M059J (cell line): ENCODE measurements at places on chromosomes 16 and 17.

DNA sequence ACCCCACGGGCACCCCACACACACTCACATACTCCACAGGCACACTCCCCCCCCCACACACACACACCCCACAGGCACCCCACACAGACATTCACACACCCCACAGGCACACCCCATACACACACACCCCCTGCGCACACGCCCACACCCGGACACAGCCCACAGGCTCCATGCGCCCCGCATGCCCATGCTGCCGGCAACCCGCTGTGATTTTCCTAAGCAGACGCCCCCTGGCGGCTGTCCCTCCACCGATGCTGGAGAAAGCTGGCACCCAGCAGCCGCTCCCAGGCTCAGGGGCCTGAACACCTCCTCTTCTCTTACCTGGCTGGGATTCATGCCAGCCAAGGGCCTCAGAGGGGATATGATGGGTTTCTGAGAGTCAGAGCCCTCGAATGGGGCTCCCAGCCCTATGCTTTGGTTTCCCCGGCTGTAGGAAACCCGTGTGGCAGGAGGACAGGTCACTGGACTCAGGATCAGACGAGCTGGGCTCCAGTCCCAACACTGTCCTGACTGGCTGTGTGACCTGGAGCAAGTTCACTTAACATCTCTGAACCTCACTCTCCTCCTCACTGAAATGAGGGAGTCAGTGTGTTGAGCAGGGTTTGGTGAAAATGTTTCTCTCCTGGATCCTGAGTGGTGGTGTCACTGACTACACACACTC is 19.6 kb upstream of the TNFRSF13B start:
- DNase-seq: peak; percentile 67

DNA sequence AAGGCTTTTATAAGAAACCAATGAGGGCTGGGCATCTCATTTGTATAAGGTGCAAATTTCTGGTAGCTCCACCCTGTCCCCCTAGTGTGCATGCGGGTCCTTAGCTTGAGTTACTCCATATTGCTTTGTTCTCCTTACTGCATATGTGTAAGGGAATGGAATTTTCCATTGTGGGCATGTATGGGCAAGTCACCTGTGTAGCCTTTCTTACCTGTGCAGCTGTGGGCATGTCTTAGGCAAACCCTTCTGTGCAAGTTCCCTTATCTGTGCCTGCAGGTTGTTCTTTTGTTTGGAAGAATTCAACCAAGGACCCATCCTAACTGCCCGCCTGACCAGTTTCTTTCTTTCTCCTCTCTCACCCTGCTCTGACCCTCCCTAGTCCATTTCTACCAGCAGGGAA is 122.8 kb upstream of the HS3ST4 start:
- DNase-seq: no peak

DNA sequence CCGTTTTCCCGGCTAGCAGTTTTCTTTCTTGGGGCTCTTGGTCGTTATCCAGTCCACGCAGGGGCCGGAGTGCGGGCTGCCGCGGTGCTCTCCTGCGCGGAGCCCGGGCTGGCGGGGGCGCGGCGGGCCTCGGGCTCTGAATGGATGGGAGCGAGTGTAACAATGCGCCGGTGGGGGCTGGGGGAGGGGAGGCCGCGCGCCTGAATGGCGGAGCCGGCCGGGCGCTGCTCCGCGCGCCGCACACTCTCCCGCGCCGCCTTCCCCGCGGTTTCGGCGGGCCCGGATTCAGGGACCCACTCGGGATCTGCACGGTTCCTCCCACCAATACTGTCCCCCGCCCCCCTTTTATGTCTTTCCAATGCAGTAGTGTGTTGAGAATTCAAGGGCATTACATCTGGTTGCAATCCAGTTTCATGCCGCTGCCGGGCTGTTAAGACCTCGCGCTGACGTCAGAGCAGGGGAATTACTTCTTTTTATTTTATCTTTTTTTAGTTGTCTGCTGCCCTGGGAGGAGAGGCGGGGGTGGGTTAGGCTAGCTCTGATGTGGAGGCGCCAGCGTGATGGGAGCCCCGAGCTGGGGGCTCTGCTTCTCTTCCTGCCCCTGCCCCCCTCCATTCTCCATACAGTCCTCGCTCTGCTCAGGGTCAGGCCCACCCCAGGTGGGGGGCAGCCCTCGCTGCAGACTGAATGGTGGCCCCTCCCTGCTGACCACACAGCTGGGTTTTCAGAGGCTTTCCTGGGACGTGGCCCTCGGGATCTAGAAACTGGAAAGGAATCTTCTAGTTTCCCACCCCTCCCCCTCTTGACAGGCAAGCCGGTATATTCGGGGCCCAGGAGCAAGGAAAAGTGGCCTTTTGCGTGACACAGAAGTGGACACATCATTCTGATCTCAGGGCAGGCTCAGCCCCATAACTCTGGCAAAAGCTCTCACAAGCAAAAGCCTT is 1.8 kb downstream of the RAI1 start:
- peak; percentile 77 for DNase-seq

- DNase-seq: no peak
These were observed 51.9 kb downstream of the ZZEF1 start for GRCh38 chr17:4090898-4091297.

DNA sequence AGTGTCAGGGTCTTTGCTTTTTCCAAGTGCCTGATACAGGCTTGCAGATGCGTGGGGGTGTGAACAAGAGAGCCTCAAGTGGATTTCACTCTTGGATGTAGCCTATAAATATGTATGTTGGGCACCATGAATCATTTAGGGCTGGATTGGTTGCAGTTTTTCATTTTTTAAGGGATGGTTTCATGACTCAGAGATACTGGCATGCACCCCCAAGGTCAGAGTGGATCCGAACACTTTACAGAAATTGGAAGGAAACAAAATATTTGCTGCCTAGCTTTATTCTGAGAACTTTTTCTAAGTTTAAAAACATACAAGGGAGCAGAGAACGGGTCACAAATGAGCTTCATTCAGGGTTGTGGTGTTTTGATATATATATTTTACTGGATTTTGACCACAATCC is 436.8 kb upstream of the ERCC4 start:
- DNase-seq: no peak

- no peak for DNase-seq
These were observed 6.0 kb upstream of the MAPT start for GRCh38 chr17:45888392-45888791.

DNA sequence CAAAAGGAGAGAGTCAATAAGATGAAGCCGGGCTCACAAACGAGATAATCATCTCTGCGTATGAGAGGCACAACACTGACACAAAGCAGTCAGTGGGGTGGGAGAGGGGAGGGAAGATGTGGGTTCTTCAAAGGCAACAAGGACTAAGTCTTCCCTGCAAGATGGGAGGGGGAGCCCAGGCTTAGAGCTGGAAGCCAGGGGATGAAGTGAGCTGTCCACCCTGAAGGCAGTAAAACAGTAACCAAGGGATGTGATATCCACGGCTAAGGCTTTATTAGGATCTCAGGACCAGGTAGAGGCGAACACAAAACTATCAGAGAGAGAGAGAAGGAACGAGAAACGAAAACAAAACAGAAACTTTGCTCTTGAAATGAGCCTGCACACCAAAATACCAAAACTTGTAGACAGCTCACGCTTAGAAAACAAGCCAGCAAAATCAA is 115.9 kb downstream of the DYNLRB2 start:
- DNase-seq: peak; percentile 77

GRCh38 chr17:80029258-80029974 is 6.3 kb downstream of the TBC1D16 start:
- peak; percentile 78 for DNase-seq

DNA sequence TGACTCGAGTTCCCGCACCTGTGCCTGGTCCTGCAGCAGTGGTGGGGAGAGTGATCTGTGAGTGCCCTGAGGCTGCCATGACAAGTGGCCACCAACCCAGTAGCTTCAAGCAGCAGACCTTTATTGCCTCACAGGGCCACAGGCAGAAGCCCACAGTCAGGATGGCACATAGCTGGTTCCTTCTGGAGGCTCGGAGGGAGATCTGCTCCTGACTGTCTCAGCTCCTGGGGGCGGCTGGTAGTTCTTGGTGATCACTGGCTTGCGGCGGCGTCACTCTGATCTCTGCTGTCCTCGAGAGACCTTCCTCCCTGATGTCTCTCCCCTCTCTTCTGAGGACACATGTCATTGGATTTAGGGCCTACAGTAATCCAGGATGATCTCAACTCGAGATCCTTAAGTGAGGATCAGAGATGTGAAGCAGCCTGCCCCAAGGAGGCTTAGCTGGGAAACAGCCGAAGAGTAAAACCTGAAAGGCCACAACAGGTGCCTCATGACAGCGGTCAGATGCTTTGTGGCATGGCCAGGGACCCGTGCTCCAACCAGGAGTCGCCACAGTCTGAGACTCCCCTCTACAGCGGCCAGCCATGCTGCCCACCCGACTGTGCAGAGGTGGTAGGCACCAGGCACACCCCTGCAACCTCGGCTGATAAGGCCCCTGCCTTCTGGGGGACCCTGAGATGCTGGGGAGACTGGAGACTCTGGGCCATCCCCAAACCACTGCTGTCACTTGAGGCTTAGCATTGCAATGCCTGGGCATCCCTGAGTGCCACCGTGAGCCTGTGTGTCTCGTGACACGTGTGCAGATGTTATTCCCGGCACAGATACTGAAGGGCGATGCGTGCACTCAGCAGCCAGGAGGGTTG is 30.0 kb upstream of the SLC38A10 start:
- DNase-seq: no peak

DNA sequence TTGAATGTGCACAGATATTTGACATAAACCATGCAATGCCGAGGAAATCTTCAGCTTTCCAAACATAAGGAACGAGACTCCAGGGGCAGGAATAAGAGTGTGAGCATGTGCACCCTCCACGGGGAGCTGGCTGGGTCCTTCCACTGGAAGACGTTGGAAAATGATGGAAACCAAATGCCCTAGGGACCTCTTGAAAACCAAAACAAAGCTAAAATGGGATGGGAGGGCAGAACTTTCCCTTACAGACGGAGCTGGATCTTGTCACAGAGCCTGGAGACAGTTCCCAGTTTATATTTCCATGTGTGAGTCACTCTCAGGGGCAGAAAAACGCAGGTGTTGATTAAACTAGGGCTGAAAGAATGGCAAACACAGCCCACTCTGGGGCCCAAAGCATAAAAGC is 34.4 kb upstream of the DNAH17 start:
- DNase-seq: peak; percentile 26

GRCh38 chr16:71337631-71338030 is 20.9 kb upstream of the CALB2 start:
- DNase-seq: no peak

GRCh38 chr17:39679521-39680192 is 8.2 kb downstream of the PGAP3 start:
- DNase-seq: no peak

- DNase-seq: peak; percentile 30
These were observed 120.9 kb downstream of the MRM1 start for GRCh38 chr17:36722121-36722902.

DNA sequence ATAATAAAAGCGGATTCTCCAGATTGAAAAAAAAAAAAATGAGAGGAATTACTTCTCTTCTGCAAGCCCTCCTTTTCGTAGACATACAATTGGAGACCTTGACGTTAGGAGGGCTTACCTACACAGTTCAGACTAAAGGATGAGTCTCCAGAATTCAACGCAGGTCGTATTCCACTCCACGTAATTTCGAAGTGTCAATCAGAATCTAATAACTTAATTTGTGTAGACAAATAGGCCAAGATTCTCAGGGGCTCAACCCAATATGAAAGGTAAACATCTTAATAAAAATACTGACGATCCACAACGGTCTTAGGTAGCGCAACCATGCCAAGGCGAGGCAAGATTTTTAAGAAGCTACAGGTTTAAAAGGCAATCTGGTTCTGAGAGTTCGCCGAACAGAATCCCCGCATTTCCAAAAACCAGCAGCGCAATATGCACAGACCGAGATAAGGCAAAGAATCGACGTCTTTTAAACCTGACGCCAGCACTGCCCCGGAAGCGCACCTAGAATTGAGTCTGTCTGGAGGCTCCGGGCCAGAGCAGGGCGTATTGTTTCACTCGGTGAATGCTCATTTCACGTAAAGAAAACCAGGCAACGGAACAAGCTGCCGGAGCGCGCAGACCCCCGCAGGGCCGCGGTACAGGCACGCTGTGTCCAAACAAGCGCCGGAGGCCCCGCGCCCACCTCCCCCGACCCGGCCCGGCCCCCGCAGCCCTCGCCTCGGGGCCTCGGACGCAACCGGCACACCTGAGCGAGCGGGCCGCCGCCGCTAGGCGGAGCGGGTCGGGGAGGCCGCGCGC is 623 bp downstream of the MBTPS1 start:
- DNase-seq: peak; percentile 54
